ENCODE measurements at places on chromosomes 3 and 15. TPM values are rescaled to one million over a fixed set of nuclear protein-coding genes. Genes with fewer than 3 reads are reported as not detected.

Gene TRIM71
- polyA plus RNA-seq, result 0.15 TPM

Gene CFAP100
- 0.94 TPM for polyA plus RNA-seq

Gene DUOX1
- polyA plus RNA-seq, result 2.9 TPM

- DNase-seq, result no peak
Measured at GRCh38 chr3:195468391-195468776, 25.6 kb upstream of the ACAP2 start.

GRCh38 chr3:127552038-127552437 is 38.5 kb downstream of the TPRA1 start:
- no peak for DNase-seq

Data from forelimb muscle (tissue), 1 donor.